NCI-H187 (cell line): ENCODE measurements at places on chromosomes 4 and X.

DNA sequence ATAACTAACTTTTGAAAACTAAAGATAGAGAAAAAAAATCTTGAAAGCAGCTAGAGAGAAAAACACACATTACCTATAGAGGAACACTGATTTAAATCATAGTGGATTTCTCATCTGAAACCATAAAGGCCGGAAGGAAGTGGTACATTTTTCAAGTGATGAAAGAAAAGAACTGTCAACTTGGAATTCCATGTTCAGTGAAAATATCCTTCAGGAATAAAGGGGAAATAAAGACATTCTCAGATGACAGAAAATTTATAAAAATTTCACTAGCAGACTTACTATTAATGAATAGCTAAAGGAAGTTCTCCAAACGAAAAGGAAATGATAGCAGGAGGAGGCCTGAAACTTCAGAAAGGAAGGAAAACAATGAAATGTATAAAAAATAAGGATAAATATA lies 7.6 kb upstream of the JADE3 start:
- no peak for DNase-seq

DNA sequence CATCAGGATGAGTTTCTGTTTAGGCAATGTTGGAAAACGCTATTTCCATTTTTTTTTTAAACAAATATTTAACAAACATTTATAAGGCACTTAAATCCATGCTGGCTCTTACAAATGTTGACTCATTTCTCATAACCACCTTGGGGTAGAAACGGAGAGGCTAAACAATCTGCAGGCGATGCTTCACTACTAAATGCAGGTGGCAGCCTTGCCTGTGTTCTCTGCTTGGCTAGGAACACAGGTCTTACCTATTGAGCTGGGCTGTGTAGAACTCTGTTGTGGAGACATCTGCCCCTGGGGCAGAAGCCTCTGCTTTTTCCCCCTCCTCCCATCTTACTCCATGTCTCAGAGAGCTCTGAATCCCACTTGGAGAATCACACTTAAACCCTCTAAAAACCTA lies 1.4 kb upstream of the CXCL1 start:
- DNase-seq, result no peak

DNA sequence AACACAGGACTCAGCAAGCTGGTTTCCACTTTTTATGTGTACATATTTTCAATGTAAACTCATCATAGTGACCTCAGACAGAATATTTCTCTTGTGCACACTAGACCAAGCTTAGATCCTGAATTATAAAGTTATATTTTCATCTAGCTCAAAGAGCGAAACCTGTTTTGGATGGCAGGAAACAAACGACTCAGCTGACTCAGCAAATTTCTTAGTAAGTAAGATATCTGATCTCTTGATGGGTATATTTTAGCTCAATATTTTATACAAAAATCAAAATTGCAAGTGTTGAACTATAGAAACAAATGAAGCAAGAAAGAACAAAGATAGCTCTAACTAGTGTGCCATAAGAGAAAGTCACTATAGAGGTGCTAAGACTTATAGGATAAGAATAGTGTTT lies 1114.5 kb downstream of the STPG2 start:
- DNase-seq, result no peak

GRCh38 chr4:89024051-89024675 lies 32.8 kb downstream of the FAM13A start:
- peak; percentile 55 for DNase-seq

DNA sequence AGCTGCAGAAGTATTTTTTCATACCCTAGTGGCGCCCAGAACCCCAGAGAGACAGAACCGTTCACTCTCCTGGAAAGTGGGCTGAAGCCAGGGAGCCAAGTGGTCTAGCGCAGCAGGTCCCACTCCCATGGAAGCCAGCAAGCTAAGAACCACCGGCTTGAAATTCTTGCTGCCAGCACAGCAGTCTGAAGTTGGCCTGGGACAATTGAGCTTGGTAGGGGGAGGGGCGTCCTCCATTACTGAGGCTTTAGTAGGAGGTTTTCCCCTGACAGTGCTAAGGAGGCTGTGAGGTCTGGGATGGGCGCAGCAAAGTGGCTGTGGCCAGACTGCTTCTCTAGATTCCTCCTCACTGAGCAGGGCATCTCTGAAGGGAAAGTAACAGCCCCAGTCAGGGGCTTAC lies 84.5 kb upstream of the ATXN3L start:
- no peak for DNase-seq

DNA sequence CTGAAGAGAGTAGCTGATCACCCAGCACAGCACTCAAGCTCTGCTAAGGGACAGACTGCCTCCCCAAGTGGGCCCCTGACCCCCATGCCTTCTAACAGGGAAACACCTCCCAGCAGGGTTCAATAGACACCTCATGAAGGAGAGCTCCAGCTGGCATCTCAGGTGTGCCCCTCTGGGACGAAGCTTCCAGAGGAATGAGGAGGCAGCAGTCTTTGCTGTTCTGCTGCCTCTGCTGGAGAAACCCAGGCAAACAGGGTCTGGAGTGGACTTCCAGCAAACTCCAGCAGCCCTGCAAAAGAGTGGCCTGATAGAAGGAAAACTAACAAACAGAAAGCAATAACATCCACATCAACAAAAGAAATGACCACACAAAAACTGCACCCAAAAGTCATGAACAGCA lies 412.8 kb downstream of the PRDM5 start:
- no peak for DNase-seq

DNA sequence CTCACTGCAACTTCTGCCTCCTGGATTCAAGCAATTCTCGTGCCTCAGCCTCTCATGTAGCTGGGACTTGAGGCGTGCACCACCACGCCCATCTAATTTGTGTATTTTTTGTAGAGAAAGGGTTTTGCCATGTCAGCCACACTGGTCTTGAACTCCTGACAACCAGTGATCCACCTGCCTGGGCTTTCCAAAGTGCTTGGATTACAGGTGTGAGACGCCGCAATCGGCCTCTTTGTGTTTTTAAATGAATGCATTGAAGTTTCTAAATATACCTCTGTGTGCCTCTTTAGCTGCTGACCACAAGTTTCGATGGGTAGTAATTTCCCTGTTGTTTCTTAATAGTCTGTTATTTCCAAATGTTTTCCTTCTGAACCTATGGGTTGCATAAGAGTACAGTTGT lies 765.3 kb upstream of the GRIA3 start:
- DNase-seq, result no peak

DNA sequence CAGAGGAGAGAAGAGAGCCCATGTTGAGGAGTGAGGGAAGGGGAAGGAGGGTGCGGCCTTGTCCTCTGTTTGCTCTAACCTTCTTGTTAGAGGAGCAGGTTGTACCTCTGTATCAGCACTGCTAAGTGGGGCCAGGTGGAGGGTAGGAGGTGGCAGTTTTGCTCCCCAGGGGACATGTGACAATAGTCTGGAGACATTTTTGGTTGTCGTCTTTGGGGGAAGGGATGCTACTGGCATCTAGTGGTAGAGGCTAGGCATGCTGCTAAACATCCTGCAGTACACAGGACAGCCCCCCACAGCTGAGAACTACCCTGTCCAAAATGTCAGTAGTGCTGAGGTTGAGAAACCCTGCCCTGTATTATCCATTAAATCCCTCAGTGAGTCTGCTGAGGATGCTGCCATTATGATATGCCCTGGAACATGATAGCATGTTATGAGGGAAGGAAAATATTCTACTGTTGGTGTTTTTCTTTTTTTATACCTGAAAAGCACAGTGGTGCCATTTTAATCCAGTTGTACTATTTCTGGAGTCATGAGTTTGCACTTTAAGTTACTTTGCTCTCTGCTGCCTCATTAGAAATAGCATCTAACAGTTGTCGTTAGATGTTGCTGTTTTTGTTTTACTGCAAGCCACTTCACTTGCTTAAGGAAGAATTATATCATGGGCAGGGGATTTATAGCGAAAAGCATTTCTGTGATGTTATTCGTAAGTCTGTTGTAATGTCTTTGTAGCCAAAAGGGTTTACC lies 90.6 kb downstream of the LRP2BP start:
- DNase-seq, result no peak

GRCh38 chr4:53551958-53552357 lies 39.3 kb downstream of the LNX1 start:
- no peak for DNase-seq

DNA sequence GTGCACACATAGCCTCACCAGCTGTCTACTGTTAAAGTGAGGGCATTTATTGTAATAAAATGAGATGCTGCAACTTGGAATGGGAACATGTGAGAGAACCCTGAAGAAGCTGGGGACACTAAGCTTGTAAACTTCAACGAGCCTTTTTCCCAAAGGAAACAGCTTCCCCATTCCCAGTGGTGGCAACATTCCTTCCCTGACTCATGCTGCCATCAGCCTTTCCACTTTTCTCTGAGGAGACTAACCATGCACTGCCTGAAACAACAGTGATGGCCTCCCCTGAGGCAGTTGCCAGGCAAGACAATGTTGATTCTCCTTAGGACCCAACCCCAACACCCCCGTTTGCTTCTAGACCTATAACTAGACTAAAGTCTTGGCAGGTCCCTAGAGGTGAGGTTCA lies 928.3 kb downstream of the GLUD2 start:
- DNase-seq, result no peak

GRCh38 chr4:176380352-176381157 lies 60.8 kb downstream of the SPCS3 start:
- DNase-seq, result no peak

DNA sequence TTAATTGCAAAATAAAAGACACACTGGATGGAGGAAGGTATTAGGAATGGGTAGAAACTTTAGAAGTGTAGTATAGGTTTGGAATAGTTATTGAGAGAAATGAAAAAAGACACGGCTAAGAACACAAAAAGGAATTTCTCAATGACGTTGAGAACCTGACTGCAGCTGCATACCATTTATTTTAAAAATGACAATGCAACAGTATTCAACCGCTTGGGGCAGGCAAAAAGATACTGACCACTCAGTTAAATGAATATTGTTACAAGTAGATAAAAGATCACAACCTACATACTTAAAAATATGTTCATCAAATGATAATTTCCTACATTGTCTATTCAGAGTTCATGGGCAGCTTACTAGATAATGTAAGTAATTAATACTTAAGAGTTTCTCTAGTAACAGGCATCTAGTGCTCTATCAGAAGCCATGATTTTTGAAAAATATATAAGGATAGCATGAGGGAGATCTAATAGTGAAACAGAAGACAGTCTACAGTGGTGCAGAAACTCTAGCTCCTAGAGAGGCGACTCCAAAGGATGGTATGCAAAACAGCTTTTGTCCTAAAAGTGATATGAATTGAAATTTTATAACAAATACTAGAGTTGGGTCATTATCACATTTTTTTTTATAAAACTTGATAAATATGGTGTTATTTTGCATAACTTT lies 216.2 kb upstream of the VEGFC start:
- no peak for DNase-seq

- no peak for DNase-seq
Observed at GRCh38 chr4:45183905-45184304, 457.5 kb upstream of the GNPDA2 start.

GRCh38 chr4:139754938-139755337 lies 89.3 kb downstream of the MGST2 start:
- DNase-seq, result peak; percentile 10

DNA sequence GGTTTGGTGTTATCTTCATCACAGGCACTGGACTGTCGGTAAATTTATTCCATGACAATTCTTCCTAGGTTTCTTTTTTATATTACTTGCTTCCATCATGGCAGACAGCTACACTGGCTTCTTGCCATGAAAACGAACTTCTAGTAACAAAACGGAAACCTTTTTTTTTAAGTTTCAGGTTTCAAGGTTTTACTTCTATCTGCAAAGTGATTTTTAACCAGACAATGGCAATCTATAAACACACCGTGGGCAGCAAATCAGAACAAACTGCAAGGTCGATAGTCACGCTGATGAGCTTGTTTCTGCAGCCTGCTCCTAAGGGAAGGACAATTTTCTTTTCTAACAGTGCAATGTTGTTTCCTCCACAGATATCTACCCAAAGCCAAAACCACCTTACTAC lies 29.9 kb downstream of the XG start:
- no peak for DNase-seq

GRCh38 chr4:147576084-147576483 lies 41.1 kb upstream of the TMEM184C start:
- no peak for DNase-seq

- DNase-seq, result no peak
Observed at GRCh38 chrX:64850371-64851082, 125.7 kb downstream of the ZC4H2 start.

- no peak for DNase-seq
Observed at GRCh38 chr4:41611881-41612871, 74.2 kb downstream of the LIMCH1 start.

DNA sequence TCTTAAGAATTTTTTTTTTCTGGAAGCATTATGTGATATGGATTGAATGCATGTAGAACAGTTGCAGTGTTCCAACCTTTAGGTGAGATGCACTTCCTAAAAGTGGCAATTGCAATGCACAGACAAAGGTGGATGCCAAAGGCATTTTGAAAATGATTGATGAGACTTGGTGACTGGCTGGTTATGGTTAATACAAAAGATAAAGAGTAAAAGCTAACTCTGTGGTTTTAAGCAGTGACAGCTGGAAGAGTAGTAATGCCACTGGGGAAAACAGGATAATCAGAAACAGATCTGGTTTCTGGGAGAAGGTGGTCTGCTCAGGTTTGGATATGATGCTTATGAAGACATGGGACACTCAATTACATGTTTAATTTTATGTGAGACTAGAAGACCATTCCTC lies 345.6 kb downstream of the RPA4 start:
- no peak for DNase-seq

DNA sequence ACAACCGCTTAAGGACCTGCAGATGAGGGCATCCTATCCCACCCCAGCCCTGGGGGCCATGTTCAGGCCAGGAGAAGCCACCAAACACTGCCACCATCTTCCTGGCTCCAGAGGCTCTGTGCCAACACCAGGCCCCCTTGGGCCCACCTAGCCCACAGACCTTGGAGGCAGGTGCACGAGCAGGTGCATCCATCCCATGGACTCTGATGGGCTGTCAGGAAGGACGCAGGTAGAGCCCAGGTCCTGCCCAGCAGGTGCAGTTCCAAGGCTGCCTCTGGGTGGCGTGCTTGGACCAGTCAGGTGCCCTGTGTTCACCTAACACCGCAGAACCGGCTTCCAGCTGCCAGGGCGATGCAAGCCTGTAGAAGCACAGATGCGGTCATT lies 22.8 kb upstream of the PDE6B start:
- peak; percentile 71 for DNase-seq

DNA sequence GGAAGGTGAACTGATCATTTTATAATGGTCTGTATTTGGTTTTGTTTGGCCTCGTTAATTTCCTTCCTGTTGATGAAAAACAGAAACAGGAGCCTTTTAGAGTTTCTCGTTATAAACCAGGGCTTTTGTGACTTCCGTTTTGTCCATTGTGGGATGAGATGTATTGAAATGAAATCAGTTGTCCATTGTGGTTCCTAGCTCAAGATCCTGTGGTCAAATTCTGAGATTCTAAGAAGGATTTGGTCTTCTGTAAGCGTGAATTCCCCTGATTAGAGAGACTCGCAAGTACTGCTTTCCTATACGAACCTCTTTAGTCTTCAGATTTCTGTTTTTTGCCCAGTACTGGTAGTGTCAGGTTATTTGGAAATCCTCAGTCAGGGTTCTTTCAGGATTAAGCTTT lies 101.7 kb downstream of the RAPGEF2 start:
- no peak for DNase-seq

DNA sequence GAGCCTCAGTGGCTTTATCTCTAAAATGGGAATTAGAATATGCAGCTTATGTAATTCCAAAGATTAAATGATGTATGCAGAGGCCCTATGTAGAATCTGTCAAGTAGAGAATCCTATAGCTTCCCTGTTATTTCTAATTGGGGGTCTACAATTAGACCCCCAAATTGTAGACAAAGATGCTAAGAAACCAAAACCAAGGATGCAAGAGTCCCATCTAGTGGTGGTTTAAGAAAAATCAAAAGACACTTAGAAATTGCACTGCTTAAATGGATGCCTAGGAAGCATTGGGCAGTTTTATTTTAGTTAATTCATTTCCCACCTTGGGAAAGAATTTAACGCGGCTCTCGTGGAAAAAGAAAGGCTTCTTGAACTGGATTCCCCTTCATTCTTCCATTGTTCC lies 115.2 kb downstream of the GABRA2 start:
- no peak for DNase-seq
